ENCODE measurements at places on chromosomes 7 and 10.

DNA sequence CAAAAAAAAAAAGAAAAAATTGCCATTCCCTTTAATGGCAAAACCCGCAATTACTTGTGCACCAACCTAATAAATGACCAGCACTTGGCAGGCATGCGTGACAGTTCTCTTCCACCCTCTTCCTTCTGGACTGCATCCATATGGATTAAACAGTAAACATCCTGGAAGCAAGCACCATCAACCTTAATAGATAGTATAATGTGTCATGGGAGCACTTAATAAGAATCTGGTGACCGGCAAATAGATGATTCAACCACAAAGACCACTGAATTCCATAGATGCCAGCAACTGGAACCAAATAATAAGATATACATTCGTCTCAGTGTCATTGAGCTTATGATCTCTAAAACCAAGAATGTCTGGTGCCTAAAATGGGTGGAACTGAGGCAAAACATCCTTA is 610.2 kb downstream of the CALN1 start:
- no peak for DNase-seq

GRCh38 chr10:87827681-87828080 is 9.7 kb upstream of the ATAD1 start:
- DNase-seq = no peak

- DNase-seq = no peak
Measured at GRCh38 chr7:951881-952547, 2.5 kb downstream of the ADAP1 start.

GRCh38 chr10:107687701-107688100 is 523.2 kb upstream of the SORCS1 start:
- DNase-seq = peak; percentile 78

- no peak for DNase-seq
Measured at GRCh38 chr10:82409671-82410070, 534.7 kb downstream of the NRG3 start.

- DNase-seq = no peak
Measured at GRCh38 chr10:88386204-88386788, 196.8 kb downstream of the RNLS start.

- no peak for DNase-seq
Measured at GRCh38 chr10:92688927-92689662, 660 bp upstream of the HHEX start.

DNA sequence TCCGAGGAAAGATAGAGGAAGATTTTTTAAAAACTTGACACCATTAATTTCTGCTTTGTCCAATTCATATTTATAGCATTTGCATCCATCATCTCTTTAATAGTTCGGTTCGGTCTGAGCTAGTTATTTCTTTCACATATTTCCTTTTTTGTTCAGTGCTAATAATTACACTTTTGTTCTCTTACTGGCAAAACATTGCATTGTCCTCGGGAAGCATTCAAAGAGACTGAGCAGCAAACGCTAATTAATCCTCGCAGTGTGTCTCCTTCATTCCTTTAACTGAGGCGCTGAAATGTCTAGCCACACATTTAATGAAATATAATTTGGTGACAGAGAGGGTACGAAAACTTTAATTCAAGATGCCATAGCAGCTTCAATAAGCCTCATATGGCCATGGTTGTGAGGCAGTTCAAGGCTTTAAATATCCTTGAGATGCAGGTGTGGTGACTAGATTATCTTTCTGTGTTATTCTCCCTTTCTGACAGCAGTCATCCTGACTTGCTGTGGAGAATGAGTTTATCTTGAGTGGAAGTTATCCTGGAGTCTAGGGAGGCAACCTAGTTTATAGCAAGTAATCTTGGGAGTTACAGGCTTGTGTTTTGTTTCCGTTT is 431.4 kb downstream of the SDK1 start:
- DNase-seq = no peak

DNA sequence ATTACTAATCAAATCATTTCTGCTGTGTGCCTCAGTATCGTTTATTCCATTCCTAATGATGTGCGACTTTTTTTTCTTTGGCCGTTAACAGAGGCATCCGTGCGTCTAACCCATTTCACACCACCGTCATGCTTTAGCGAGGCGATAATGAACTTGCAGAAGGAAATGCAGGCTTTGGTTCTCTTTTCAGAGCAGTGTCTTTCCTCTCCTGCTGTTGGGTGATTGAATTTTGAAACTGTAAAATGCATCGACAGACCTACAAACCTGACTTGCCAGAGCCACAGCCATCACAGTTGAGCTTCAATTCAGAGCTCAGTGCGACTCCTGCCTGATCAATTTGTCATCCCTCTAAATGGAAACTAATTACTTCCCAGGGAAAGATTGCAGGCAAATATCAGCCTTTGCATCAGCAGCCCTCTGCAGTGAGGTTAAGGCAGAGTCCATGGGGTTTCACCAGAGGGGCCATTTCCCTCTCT is 486.0 kb upstream of the GALNT17 start:
- no peak for DNase-seq

GRCh38 chr10:97169911-97170693 is 15.7 kb downstream of the SLIT1 start:
- DNase-seq = no peak

GRCh38 chr7:3897430-3898372 is 596.6 kb downstream of the SDK1 start:
- peak; percentile 45 for DNase-seq

DNA sequence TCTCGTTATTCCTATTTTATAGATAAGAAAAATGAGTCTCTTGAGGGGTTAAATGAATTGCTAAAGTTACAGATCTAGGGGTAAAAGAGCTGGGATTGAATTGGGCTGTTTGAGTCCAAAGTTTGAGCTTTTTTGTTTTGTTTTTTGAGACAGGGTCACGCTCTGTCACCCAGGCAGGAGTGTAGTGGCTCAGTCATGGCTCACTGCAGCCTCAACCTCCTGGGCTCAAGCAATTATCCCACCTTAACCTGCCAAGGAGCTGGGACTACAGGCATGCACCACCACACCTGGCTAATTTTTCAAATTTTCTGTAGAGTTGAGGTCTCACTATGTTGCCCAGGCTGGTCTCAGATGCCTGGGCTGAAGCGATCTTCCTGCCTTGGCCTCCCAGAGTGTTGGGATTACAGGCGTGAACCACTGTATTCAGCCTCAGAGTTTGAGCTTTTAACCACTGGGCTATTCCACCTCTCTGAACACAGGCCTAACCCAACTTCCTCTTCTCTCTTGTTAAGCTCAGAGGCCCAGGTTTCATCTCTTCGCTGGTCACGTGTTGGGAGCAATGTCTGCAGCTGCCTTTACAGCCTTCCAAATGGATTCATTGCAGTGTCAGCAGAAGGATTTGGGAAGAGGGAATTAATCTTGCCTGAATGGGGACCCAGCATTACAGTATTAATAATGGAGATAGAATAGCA is 8.0 kb downstream of the SUFU start:
- peak; percentile 63 for DNase-seq

GRCh38 chr10:24350070-24350921 is 141.4 kb downstream of the KIAA1217 start:
- no peak for DNase-seq

DNA sequence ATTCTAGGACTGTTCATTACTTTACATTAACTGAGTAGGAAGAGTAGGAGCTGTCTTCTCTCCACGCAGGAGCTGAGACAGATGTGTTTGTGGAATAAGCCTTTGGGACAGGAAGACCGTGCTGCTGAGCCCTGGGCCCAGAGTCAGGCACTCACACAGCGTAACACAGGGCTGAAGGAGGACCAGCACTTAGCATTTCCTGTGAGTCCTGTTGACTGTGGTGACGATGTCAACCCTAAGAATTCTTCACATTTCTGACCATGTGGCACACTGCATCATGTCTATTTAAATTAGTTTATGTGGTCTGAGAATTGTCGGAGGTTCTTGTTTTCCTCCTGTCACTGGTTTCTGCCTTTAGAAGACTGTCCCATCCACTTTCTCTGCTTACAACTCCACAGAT is 117.2 kb downstream of the PIP4K2A start:
- no peak for DNase-seq
